ENCODE measurements at places on chromosomes 3 and 15.

DNA sequence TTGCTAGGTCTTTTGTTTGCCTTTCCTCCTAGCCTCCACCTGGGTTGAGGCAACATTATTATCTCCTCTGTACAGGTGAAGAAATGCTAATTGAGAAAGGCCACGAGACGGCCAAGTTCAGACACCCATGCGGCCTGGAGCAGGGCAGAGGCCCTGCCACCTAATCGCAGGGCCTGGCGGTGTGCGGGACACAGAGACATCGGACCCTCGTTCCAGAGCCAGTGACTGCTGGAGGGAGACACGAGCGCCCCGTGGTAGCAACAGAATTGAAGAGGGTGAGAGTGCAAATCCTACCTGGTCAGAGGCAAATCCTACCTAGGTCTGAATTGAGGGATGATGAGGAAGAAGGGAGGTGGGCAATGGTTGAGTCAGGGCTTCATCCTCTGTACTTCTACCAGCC is 113.8 kb upstream of the MEF2A start:
- no peak for DNase-seq

- DNase-seq = no peak
Measured at GRCh38 chr15:72070817-72071447, 47.0 kb downstream of the MYO9A start.

DNA sequence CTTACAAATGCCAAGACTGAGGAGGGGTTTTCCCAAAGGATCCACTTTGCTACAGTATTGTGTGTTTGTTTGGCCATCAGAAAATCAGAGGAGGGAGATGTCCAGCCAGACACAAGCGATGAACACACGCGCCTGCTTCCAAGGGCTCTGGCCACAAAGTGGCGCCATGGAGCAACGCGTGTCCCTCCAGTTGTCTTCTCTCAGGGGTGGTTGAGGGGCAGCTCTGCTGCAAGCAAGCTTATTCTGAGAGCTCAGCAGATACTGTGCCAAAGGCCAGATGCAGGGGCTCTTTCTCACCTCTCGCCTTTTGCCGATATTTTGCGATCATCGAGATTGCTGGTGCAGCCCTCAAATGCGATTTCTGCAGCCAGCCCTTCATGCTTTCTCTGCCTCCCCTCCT is 88.9 kb upstream of the OSBPL11 start:
- DNase-seq = no peak

DNA sequence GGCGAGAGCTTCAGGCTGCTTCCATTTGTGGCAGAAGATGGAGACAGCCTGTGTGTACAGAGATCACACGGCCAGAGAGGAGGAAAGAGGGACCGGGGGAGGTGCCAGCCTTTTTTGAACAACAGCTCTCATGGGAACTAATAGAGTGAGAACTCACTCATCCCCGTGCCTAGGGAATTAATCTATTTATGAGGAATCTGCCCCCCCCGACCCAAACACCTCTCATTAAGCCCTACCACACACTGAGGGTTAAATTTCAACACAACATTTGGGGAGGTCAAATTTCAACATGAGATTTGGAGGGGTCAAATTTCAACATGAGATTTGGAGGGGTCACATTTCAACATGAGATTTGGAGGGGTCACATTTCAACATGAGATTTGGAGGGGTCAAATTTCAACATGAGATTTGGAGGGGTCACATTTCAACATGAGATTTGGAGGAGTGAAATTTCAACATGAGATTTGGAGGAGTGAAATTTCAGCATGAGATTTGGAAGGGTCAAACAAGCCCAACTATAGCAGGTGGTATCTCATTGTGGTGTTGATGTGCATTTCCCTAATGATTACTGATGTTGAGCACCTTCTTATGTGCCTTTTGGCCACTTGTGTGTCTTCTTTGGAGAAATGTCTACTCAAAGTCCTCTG is 20.6 kb upstream of the RFTN1 start:
- DNase-seq = no peak

- DNase-seq = no peak
Measured at GRCh38 chr15:97177151-97177577, 783.3 kb upstream of the ARRDC4 start.

GRCh38 chr15:36334059-36334458 is 245.4 kb upstream of the CDIN1 start:
- no peak for DNase-seq

GRCh38 chr15:43808960-43809678 is 8.7 kb downstream of the HYPK start:
- no peak for DNase-seq

DNA sequence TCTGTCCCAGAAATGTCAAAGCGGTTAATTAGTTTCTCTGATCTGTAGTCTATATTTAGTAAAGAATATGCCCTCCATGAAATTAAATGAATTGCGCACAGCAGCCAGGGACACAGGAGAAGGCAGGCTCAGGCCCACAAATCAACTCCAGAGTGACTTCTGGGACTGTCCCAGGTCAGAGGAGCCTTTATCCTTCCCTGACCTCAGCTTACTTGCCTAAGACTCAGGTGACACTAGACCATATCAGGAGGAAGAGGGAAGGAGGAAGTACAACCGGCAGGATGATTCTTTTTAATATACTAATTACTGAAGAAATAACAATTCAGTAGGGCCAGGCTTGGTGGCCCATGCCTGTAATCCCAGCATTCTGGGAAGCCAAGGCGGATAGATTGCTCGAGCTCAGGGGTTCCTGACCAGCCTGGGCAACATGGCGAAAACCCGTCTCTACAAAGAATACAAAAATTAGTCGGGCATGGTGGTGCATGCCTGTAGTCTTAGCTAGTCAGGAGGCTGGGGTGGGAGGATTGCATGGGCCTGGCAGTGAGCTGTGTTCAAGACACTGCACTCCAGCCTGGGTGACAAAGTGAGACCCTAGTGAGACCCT is 1.8 kb upstream of the GPR15 start:
- DNase-seq = no peak

GRCh38 chr3:68919000-68919399 is 13.3 kb downstream of the TAFA4 start:
- DNase-seq = no peak

DNA sequence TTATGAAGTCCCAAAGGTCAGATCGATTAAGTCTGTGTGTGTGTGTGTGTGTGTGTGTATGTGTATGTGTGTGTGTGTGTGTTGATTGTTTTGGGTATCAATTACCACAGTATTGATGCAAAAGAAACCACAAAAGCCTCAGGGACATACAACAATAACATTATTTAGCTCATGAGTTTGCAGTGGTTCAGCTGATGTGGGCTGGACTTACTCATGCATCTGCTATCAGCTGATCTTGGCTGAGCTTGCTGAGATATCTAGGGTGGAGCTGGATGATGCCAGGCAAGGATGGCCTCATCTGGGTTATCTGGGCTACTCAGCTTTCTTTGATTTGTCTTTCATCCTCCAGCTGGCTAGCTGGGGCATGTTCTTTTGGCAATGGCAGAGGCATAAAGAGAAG is 82.4 kb upstream of the PRR23C start:
- no peak for DNase-seq

DNA sequence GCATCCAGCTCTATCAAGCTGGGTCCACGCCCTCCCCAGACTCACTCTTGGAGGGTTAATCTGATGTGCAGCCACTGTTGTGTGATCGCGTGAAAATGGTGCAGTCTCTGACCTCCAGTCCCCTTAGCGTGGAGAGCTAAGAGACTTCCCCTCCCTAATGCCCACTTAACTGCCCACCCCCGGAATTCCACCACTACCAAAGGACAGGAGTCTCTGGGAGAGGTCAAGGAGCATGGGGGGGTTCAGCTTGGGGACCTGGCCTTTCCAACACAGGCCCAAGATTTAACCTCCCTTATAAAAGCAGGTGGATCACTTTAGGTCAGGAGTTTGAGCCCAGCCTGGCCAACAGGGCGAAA is 48.8 kb downstream of the CCDC12 start:
- no peak for DNase-seq

DNA sequence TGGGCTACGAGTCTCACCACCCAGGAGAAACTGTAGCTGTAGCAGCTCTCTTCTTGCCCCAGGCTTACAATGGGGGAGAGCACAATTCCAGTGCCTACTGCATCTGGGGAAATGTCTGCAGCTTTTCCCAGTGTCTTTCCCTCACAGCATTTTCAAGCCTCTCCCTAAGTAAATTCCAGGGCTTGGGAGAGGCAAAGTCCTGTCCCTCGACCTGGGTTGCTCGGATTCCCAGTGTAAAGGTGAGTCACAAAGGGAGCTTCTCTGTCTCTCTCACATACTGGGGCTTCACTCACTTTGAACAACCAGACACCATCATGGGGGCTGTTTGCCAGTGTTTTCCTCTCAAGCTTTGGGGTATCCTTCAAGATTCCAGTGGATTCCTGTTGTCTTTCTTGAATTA is 689.4 kb upstream of the NAALADL2 start:
- no peak for DNase-seq

- no peak for DNase-seq
Measured at GRCh38 chr3:66394019-66394752, 106.6 kb downstream of the LRIG1 start.

DNA sequence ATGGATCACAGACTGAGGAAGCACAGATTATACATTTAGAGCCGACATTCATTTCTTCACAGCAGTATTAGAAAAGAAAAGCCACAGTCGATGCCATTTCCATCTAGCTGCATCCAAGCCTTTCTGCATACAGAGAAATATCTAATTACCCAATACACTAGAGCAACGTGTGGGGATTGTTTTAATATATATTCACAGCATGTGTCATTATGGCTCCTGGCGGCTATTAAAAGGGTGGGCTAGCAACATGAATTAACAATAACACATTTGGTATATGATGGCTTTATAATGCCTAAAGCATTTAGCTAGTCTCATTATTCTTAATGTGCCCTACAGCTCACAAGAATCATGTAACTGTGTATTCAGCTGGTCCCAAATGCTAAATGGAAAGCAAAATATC is 1030.5 kb downstream of the FHIT start:
- DNase-seq = no peak

GRCh38 chr3:196227629-196228493 is 11.5 kb downstream of the SLC51A start:
- no peak for DNase-seq

GRCh38 chr15:89759835-89760234 is 8.8 kb upstream of the MESP1 start:
- DNase-seq = no peak

DNA sequence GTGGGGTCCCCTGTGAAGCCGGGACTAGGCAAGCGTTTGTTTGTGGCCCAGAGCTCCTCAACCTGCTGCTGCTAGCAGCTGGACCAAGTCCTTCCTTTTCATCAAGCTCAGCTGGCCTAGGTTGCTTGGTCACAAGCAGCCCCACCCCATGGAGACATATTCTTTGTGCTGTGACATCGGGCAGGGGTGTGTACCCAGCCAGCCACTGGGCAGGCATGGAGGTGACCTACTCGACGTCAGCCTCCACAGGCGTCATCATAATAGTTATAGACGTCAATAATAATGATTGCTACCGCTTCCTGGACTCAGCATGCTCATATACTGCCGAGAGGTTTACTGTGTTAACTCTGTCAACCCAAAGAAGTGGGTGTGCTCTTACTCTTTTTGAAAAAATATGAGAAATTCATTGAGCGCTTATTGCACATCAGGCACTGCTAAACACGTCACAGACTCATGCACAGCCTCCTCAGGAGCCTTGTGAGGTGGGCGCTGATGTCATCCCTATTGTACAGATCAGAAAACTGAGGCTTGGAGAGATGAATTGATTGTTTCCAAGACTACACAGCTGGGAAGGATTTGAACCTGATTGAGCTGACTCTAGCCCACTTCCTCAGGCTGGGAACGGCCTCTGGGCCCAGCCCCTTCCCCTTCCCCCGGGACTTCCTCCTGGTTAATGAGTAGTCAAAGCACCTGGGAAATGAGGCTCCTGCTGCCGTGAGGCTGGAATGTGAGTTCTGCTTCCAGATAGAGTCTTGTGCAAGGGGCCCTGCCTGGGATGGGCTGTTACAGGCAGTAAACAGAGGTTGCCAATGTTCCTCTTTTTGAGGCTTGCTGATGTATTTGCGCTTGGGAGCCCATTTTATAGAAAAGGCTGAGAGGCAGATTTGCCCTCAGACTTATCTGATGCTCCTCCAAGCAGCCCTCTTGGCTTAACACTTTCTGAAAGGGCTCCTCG is 16.2 kb downstream of the SLC6A6 start:
- DNase-seq = no peak

DNA sequence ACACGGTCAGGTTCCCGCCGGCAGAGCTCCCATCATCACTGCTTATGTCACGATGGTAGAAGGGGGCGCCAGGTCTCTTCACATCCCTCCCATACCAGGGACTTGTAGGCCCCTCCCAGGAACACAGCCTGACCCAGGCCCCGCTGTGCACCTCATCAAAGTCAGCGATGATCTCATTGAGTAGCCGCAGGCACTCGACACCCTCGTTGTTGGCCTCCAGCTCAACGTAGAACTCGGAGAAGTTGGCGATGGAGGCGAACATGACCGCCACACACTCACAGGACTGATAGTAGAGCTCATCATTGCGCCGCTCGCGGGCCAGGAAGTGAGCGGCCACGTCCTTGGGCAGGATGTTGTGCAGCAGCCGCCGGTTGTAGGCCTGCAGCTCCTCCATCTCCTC is 89.2 kb downstream of the SEC22A start:
- no peak for DNase-seq

GRCh38 chr15:90686435-90687218 is 30.5 kb upstream of the BLM start:
- no peak for DNase-seq

All from esophagus squamous epithelium (tissue), 5 donors.